NCI-H1417 treated with DMSO at 0.1 percent for 48 hours (cell line): ENCODE measurements at places on chromosomes 13 and 19.

DNA sequence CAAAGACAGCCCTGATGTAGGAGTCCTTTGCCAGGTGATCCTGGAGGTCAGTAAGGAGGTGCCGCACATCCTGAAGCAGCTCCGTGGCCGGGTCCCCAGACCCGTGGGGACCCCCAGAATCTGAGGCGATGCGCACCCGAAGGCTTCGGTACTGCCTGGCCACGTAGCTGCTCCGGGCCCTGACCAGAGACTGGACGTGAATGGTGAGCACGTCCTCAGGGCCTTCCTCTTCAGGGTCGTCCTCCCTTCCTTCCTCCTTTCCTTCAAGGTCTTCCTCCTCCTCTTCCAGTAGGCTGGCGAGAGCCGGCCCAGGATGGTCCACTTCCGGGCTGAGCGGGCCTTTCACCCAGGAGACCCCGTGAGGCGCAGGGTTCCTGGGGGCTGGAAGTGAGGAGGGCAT, 7.5 kb downstream of the RINL start:
- DNase-seq, result no peak

- no peak for DNase-seq
Measured at GRCh38 chr13:30477346-30478195, 11.8 kb upstream of the HMGB1 start.

DNA sequence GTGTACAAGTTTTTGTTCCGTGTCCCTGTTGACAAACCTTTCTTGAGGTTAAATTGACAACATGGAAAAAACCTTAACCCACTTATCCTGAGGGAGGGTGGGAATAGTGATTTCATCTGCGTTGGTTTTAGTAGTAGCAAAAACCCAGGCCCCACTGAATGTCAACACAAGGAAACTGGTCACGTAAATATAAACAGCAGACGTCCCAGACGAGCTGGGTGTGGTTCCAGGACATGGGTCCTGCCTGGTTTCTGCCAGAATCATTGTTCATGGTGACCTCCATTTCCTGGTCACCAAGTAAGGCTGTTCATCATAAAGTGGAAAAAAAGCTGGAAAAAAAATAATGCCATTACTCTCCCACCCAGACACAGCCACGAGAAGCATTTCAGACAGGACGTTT, 16.9 kb upstream of the F2RL3 start:
- DNase-seq, result no peak

DNA sequence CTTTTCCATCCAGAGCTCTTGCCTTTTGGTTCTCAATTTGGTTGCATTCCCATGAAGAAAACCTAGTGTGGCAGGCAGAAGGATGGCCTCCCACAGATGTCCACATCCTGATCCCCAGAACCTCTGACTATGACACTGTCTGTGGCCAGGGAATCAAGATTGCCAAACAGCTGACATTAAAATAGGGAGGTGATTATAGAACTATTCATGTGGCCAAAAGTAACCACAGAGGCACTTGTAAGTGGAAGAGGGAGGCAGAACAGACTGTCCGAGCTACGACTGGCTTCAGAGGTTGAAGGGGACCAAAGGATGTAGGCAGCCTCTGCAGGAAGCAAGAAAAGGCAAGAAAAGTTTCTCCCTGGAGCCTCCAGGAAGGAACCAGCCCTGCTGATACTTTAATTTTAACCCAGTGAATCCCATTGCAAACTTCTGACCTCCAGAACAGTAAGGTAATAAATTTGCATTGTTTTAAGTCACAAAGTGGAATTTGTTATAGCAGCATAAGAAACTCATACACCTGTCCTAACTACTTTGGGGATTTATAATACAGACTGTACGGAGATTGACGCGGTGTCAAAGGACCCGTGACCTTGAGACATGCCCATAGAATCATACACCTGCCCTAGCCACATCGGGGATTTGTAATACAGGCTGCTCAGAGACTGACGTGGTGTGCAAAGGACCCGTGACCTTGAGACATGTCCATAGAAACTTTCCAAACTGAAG, 106.5 kb downstream of the ATP11A start:
- no peak for DNase-seq

GRCh38 chr19:1225440-1226226, 12.2 kb downstream of the CBARP start:
- DNase-seq, result no peak

- DNase-seq, result no peak
Measured at GRCh38 chr19:7644550-7644877, 7.6 kb downstream of the STXBP2 start.

DNA sequence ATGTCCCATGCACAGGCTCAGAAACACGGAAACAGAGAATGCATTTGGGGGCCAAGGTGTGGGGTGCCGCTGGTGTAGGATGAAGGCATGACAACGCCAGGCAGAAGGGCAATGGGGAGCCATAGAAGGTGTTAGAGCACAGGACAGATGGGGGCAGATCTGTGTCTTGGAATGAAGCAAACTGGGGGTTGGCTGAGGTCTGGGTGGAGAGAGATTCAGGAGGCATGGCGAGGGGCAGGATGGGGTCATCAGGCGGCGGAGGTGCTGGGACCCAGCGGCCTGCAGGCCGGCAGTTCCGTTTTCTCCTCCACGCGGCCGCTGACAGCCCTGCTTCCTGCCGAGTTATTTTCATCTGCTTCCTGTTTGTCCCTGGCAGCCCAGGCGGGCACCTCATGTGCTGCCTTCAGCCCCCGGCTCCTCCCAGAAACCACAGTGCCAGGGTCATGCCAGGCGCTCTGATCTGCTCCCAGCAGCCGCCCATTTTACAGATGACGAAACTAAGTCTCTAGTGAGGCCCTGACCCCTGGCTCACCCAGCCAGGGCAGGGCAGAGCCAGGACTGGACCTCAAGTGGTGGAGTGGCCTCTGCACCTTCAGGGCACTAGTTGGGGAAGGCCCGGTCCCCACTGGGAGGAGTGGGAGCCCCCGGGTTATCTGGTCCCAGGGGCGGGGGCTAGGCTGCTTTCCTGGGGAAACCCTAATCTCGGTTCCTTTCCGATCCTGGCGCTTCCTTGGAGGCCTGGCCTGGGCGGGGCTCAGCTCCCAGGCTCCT, 2.2 kb downstream of the ARHGAP45 start:
- DNase-seq, result no peak

DNA sequence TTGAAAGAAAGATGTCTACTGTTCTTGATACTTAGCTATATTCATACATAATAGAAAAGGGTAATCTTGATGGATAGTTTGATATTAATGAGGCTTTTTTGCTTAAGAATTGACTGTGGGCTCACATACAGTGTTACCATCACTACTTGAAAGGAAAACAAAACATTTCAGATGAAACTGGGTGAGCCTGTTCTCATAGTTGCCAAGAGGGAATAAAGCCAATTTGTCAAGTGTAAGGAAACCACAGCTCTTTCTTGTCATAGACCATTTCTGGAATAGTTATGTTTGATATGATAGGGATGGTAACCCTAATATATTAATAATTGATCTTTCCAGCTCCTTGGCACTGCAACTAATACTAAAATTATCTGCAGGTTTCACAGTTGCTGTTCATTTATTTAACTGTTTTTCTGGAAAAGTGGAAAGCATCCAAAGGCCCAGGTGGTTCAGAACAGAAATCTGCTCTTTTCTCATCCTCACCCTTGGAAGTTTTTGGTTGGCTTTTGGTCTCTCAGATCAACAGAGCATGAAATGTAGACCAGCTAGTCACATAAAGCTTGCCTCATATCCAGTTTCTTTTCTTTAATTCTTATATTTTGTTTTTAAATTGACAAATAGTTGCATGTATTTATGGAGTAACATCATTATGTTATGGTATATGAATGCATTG, 43.2 kb downstream of the ARHGEF7 start:
- no peak for DNase-seq

GRCh38 chr13:98482476-98483444, 94.1 kb downstream of the STK24 start:
- no peak for DNase-seq

DNA sequence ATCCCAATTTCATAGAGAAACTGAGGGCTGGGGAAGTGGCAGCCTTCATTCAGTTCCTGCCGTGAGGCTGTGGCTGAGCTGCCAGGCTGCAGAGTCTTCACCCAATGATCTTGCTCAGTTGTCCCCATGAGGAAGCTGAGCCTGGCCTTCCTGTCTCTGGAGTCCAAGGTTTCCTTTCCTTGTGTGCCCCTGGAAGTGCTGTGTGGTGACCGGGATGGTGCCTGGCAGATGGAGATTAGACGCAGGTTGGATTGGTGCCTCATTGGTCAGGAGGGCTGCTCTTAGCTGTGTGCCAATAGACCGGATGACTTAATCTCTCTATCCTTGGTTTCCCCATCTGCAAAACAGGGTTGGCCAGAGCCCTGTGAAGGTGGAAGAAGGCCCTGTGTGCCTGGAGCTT, 24.6 kb downstream of the DNM2 start:
- no peak for DNase-seq

DNA sequence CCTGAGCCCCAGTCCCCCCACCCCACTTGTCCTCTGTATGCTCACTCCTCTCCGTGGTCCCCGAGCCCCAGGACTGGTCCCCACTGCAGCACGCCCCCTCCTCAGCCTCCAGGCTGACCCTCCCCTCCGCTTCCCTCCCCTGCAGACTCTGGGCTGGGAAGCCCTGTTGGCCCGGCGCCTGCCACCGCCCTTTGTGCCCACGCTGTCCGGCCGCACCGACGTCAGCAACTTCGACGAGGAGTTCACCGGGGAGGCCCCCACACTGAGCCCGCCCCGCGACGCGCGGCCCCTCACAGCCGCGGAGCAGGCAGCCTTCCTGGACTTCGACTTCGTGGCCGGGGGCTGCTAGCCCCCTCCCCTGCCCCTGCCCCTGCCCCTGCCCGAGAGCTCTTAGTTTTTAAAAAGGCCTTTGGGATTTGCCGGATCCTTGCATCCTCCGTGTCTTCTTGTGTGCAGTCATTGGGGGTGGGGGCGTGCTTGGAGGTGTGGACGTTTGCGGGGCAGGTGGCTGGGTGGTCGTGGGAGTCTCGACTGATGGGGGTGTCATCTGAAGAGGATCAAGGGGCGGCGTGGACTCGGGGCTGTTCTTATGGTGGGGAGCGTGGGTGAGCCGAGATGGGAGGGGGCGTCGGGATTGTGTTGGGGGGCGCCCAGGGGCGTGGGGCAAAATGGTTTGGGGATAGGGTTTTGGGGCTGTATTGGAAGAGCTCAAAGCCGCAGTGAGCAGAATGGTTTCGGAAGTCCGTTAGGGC, 3.5 kb downstream of the PTGER1 start:
- DNase-seq, result no peak

DNA sequence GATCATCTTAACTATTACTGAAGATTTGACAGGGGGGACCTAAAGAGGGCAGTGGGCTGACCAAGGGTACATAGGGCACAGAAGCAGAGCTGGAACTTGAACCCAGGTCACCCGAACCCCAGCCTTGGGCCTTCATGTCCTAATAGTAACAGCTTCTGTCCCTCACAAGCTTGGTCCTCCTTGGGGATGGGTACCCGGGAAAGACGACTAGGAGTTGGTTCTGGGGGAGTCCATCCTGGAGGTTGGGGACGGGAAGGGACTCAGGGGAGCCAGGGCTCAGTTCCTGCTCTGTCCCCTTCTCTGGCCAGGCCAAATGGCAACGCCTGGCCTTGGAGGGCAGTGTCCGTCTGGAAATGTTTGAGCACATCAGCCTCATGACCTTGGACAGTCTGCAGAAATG, 39.6 kb upstream of the CYP4F8 start:
- no peak for DNase-seq

DNA sequence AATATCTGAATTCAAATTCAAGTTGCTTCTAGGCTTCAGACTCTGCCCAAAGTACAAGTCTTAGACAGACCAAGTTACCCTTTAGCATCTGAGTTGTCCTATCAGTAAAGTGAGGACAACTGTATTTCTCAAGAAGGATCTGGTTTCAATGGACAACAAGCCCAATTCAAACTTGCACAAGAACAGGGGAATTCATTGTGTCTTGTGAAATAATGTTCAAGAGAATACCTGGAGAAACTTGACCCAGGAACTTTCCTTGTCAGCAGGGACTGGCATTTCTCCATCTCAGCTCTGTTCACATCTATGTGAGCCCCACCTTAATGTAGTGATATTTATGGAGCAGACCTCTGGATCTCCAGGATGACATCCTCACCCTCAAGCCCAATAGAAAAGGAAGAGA, 894.9 kb upstream of the SLC10A2 start:
- no peak for DNase-seq

- peak; percentile 34 for DNase-seq
Measured at GRCh38 chr13:35917252-35917941, 213.8 kb downstream of the DCLK1 start.

GRCh38 chr19:7159105-7159933, 89.8 kb downstream of the ZNF557 start:
- no peak for DNase-seq

- no peak for DNase-seq
Measured at GRCh38 chr13:76764429-76764828, 121.8 kb downstream of the KCTD12 start.

DNA sequence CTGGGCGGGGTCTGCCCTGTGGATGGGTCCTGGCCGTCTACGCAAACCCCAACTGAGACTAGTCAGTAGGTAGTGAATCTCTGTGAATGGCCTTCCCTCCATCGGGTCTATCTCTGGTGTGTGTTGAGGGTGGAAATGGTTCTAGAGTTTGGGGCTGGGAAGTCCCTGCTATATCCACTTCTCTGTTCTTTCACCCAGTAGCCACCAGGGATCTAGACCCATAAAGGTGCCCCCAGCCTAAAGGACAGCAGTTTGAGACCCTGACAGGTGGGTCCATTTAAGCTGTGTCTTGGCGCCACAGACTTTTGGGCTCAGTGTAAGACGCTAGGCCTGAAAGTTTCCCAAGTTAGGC, 57.7 kb downstream of the ZNF568 start:
- no peak for DNase-seq

- no peak for DNase-seq
Measured at GRCh38 chr13:54647275-54647674, 1618.7 kb downstream of the OLFM4 start.

- DNase-seq, result no peak
Measured at GRCh38 chr19:4084547-4084877, 17.8 kb upstream of the ZBTB7A start.

DNA sequence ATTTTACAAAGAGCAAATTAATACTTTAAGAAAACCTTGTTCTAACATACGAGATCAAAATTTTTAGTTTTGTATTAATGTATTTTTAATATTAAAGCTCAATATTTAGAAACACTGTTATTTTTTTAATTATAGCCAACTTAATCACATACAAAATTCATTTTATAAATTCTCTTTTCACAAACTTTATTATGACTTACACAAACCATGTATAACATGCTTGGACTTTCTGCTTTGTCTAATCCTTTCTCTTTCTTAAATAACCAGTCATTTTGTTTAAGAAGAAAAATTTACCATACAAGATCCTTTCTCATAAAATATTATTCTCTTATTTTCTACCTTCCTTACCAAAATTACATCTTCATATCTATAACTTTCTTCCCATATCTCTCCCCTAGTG, 62.2 kb downstream of the CYSLTR2 start:
- no peak for DNase-seq

- DNase-seq, result no peak
Measured at GRCh38 chr13:29594303-29594709, 1.2 kb downstream of the SLC7A1 start.
